ENCODE measurements at places on chromosomes 4 and X.

GRCh38 chrX:73766431-73766795, 203.4 kb downstream of the CHIC1 start:
- DNase-seq = no peak

GRCh38 chr4:81566161-81566591, 94.5 kb upstream of the RASGEF1B start:
- DNase-seq = no peak

DNA sequence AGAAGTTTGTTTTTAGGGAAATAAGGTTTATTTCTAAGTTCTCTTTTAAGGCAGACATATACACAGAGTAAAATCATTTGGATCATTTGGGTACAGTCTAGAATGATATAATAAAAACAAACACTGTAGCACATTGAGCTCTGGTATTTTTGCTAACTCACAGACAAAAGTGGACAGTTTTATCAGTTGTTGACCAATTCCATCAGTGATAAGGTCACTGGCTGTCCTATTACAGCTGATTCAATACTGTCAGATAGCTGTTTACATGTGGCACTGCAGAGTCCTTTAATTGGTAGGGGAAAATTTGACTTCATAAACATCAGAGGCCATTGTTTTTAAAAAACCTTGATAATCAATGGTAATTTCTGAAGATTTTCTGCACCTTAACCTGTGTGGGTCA, 3.5 kb downstream of the IBSP start:
- no peak for DNase-seq

GRCh38 chr4:23166407-23166806, 473.7 kb downstream of the GBA3 start:
- no peak for DNase-seq

GRCh38 chr4:82071951-82072350, 301.8 kb downstream of the HNRNPD start:
- no peak for DNase-seq

All from T-helper 2 cell treated with Interferon-gamma antibody and Interleukin-4, amounts not matched to agents 5 μg/mL and 100 μg/mL, for 36 hours (primary cell).